ENCODE measurements at places on chromosomes 5 and 9.

GRCh38 chr5:77560677-77561263 is 68.7 kb upstream of the WDR41 start:
- no peak for DNase-seq

- DNase-seq, result no peak
These were observed 196.2 kb downstream of the TARS1 start for GRCh38 chr5:33637011-33637410.

DNA sequence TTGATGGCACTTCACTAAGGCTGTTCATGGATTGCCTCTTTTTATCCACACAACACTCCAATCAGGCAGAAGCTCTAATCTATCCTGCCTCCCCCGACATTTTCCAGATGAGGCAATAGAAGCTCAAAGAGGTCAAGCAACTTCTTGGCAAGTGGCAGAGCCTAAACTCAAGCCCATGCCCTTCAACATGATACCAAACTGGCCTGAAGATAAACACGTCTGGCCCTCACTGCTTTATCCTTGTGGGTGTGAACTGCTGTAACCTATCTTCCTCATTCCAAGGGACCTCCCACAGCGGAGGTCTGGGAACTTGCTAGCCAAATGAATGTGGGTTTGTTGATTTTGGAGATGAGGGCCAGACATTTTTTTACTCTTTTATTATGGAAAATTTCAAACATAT is 9.5 kb downstream of the SLC35A4 start:
- DNase-seq, result no peak

- no peak for DNase-seq
These were observed at the start of gene OCLN for GRCh38 chr5:69492391-69492922. Gene OCLN, plus strand, starts transcription at chr5:69492790. Its CDS starts 11,455 bp downstream, at chr5:69504245.

GRCh38 chr5:161138751-161139455 is 286.9 kb upstream of the ATP10B start:
- DNase-seq, result no peak

DNA sequence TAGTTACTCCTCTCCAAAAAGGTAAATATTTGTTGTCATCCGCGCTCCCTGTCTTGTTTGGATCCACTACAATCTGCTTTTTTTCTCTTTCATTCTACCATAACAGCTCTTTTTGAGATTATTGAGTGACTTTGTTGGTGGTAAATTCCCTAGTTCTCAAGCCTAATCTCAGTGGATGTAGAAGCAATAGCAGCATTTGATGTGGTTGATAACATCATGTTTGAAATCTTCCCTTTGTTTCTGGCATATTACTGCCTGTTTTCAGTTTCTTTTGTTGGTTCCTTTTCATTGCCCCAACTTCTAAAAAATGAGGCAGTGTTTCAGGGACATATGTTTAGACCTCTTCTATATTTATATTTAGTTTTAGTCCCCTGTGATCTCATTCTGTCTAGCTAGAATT is 8.9 kb downstream of the CDC42SE2 start:
- no peak for DNase-seq

GRCh38 chr9:90810691-90811090 is 9.1 kb downstream of the SYK start:
- DNase-seq, result no peak

- peak; percentile 62 for DNase-seq
These were observed 2.8 kb downstream of the DCAF12 start for GRCh38 chr9:34123682-34124081.

GRCh38 chr9:112546149-112547012 is 59.8 kb downstream of the KIAA1958 start:
- DNase-seq, result no peak

DNA sequence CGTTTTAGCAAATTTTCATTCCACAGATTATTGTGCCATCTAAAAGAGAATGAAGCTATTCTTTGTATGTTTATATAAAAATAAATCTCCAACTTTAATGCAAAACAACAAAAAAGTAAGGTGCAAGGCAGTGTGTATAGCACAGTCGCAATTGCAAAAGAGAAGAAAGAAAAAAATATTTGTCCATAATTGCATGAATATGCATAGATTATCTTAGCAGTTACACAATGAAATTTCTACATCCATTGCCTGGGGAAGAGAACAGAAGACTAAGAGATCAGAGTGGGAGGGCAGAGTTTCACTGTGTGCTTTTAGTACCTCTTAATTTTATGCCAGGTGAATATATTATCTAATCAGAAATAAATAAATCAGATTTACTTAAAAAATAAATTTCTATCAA is 86.4 kb upstream of the LHFPL2 start:
- DNase-seq, result no peak

DNA sequence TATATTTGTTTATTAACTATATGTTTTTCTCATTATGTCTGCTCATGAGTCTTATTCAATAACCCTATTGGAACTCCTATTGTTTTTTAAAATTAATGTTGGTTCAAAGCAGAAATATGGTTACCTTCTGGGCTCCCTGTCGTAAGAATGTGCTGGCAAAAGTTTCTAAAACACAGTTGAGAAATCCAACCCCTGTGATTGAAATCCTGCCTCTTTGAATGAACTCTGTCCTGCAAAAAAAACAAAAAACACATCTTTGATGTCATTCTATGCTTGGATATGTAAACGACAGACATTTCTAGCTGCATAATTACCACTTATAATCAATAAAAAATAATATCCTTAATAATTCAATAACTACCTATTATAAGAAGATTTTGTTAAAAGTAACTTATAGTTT is 38.8 kb downstream of the PRELID2 start:
- DNase-seq, result no peak
